Stimulated activated CD4-positive, alpha-beta T cell treated with anti-CD3 and anti-CD28 coated beads, Interleukin-1b, Interleukin-23, amount 100 ng/mL, for 48 hours (primary cell): ENCODE measurements at places on chromosomes 4 and X.

DNA sequence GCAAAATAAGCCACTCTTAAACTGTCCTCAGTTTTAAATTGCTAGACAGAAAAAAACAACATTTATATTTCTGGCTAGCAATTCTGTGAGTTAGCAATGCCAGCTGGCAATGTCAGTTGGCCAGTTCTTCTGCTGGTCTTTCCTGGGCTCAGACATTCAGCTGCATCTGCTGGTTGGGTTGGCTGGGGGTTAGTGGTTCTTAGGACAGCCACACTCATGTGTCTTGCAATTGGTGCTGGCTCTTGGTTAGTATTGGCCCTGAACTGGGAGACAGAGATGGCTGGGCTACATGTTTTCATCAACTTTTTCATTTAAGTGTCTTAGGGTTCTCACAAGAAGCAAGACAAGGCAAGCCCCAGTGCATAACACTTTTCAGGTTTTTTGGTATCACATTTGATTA lies 48.0 kb upstream of the PDLIM5 start:
- DNase-seq, result no peak

- DNase-seq, result peak; percentile 65
Observed at GRCh38 chrX:53263597-53264094, 17.7 kb downstream of the IQSEC2 start.

DNA sequence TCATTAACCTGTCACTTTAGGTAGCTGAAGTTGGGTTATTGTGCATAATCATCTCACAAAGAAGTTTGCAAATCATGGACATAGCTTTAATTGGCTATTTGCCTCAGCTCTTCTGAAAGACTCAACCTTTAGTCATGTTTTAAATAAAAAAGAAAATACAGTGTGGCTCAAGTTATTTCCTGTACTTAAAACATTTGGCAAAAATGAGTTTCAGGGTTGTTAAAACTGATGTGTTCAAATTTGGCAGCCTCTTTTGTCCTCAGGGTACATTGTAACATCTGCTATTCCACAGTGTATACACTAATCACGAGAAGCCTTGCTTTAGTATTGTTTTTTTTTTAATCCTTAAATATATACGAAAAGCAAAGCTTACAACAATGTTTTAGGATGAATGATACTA lies 31.5 kb upstream of the HPGD start:
- DNase-seq, result no peak

DNA sequence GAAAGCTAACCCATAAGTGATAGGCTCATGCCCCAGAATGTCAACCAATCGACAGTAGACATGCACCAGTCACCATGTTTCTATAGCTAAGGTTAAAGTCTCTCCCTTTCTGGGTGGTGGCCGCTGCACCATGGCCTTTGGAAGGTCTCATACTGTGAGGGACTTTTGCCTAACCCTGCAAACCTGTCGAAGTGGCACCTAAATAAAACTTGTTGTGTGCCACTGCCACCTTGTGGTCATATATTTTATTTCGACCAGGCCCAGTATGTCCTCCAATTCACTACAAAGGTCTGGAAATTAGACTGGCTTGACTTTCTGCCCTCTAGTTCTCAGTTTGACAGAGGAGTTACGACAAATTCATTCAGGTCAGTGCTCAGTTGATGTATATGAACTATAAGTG lies 163.1 kb downstream of the SMARCA1 start:
- DNase-seq, result peak; percentile 17

DNA sequence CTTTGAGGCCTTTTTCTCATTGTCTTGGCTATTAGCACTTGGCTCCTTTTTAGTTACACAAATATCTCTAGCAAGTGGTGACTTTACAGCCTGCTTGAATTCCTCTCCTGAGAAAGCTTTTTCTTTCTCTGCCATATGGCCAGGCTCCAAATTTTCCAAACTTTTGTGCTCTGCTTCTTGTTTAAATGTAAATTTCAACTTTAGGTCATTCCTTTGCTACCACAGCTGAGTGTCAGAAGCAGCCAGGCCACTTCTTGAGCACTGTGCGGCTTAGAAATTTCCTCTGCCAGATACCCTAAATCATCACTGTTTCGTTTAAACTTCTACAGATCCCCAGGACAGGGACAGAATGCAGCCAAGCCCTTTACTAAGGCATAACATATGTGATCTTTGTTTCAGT lies 222.4 kb downstream of the FBXO8 start:
- DNase-seq, result no peak

DNA sequence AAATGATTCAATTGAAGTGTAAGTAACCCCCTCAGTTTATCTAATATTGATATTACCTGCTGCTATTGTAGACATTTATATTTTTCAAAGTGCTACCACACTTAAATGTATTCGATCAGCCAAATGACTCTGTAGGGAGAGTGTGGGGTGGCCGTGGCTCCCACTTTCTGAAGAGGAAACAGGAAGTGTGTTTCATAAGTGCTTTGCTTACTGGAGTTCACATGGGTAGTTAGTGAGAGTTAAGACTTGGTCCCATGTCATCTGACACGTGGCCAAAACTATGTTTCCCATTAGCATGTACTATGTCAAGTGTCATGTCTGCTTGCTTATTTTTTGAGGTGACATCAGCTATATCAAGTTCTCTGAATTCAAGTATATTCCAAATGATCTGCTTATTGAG lies 308.1 kb upstream of the GATB start:
- DNase-seq, result no peak

- DNase-seq, result peak; percentile 27
Observed at GRCh38 chrX:54043541-54044125, 640 bp downstream of the PHF8 start.

- no peak for DNase-seq
Observed at GRCh38 chr4:174702979-174703478, 126.0 kb downstream of the GLRA3 start.

DNA sequence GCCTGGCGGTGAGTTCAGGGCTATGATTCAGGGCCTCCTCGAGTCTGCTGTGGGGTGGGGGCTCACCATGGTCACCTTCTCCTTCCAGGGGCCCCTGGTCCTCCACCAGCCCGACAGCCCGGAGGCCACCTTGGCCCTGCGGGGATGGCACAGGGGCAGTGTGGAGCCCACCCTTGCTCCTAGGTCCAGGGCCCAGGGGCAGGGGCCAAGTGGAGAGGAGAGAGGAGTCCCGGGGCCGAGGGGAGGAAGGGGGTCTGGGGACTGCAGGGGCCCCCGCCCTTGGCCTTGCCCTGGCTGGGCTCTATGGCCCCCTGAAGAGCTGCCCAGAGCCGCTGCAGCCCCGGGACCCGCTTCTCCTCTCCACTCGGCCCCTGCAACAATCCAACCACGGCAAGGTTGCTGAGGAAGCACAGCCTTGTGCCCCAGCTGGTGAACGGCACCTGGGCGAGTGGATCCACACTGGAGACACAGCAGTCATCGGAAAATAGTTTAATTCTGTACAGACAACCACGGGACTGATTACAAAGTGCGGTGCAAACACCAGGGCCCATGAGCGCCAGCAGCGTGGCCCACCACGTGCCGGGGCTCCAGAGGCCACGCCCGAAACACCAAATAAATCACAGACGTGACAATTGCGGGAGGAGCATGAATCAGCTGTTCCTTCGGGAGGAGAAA lies 23.0 kb upstream of the CPLX1 start:
- DNase-seq, result no peak

DNA sequence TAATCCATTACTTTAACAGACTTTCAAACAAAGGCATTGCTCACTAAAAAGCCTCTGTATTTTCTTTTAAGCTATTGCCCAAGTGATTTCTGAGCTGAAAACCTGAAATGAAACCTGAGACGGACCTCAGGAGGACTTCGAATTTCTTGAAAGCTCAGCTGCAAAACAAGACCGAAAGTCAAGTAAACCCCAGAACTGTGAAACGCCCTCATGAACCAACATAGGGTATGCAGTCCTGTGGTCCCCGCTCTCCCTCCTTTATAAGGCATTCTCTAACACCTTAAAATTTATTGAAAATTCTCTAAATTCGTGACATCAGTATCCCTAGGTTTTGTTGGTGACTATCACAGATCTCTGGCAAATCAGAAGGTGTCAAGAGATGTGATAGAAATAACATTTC lies 91.8 kb downstream of the SHISA3 start:
- no peak for DNase-seq

DNA sequence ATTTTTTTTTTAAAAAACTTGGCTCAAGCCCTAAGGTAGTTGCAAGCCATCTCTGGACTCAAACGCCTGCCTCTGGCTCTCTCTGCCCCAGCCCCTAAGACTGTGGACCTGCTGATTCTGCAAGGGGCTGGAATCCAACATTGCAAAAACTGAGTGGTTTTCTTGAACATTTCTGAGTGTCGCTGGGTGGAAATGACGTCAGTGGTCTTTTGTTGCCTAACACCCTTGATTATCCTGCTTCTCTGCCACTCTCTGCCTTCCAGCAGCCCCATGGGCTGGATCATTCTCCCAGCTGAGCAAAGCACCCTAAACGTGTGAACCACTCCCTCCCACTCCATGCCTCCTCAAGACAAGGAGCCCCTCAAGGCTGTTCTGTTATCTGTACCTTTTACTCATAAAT lies 16.6 kb downstream of the BST1 start:
- no peak for DNase-seq

GRCh38 chrX:109283870-109284269 lies 198.0 kb downstream of the GUCY2F start:
- DNase-seq, result no peak

DNA sequence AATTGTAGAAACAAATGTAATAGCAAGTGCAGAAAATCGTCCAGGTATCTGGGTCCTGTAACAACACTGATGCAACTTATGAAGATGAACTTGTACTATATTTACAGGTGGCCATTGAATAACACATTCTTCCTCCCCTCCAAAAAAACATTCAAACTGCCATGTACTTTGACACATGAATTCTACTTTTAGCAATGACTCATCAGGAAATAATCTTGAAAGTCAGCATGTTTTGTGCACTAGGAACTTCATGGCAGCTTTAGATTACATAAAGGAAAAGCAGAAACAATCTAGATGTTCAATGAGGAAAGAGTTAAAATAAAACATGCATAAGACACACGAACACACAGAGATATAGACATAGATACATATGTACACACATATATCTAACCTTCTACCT lies 2.5 kb downstream of the PABPC1L2A start:
- DNase-seq, result no peak

DNA sequence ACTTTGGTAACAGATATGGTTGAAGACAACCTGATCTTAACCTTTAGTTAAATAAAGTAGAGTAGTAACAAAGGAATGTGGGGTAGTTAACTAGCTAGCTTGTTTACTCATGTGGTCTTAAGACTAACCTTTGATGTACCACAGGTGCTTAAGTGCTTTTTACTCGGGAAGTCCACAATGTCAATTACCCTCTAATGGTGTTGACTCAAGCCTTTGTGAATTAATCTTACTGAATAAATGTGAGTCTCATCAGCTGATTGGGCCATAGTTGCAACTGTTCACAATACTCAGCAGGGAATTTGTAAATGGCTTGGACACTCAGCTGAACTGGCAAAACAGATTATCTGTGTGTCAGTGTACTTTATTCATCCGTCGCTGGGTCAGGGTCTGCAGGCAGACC lies 119.0 kb upstream of the UGT8 start:
- no peak for DNase-seq

DNA sequence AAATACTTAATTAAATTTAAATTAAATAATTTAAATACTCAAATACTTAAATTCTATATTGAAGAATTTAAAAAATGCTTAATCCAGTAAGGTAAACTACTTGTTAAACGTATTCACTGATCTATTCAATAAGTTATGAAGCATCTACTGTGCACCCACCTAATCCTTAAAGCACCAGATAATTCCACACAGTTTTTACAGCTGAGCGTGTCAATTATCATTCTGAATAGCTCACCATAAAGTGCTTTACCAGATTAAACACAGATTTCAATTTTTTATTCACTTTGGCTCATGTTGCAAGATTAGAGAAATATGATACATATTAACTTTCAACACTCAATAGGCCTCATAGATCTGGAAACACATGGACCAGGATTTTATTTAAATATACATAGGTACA lies 79.2 kb upstream of the DDIT4L start:
- DNase-seq, result no peak

- no peak for DNase-seq
Observed at GRCh38 chr4:100060765-100061416, 110.8 kb upstream of the H2AZ1 start.

- no peak for DNase-seq
Observed at GRCh38 chr4:62053974-62054373, 853.8 kb downstream of the ADGRL3 start.

- no peak for DNase-seq
Observed at GRCh38 chr4:59695355-59696053, 1504.6 kb upstream of the ADGRL3 start.

GRCh38 chr4:2803624-2804448 lies 11.0 kb downstream of the SH3BP2 start:
- no peak for DNase-seq

DNA sequence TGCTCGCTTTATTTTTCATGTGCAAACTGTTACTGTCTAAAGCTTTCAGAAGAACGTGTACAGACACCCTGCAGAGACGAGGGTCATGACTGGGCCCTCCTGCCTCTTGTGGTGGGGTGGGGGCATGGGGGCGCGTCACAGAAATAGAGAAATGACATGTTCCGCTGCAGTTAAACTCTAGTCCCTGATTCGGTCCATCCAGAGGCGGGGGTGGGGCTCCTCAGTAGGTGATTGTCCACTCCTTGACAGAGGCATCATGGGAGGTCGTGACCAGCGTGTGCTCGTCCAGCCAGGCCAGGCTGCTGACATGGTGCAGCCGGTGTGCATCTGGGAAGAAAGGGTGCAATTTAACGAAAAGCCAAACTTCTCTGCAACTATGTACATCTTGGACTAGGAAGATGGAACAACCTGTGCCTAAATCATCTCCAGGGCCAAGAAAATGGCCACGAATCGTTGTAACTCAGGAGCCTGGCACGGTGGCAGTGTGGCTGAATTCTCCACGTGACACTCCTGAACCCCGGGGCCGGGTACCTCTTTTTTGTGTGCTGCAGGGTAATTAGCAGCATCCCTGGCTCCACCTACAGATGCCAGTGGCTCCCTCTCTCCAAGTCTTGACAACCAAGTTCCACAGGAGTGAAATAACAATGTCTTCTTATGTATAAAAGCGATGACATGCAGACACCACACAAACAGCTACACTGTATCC lies 41.3 kb downstream of the WDR1 start:
- DNase-seq, result no peak
